ENCODE measurements at places on chromosomes 5 and 9.

DNA sequence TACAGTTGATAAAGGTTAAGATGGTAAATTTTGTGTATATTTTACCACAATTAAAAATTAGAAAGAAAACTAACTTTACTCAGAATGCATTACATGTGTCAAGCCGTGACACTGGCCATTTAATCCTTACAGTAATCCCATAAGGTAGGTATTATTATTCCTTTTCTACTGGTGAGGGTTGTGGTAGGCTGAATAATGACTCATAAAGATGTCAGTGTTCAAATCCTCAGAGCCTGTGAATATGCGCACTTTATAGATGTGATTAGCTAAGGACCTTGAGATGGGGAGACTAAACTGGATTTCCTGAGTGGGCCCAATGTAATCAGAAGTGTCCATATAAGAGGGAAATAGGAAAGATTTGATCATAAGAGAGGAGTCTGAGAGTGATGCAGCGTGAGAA is 288.1 kb downstream of the TMEM167A start:
- no peak for DNase-seq

DNA sequence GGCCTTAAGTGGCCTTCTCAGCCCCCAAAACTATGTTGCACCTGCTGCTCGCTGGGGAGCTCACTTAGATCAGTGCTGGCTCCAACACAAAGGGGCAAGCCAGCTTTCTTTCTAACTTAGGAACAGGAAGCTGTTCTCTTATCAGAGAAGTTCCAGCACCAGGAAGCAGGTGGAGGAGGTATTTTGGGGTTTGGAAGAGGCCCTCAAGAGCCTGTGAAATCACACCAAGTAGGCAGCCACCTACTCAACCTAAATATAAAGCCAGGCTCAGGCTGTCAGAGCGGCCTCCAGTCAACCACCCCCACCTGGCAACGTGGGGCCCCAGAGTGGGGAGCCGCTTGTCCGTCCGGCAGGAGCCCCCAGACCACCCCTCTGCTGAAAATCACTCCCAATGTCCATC is 152.8 kb downstream of the OLFM1 start:
- no peak for DNase-seq

- no peak for DNase-seq
Observed at GRCh38 chr5:72137826-72138409, 30.6 kb downstream of the MAP1B start.

DNA sequence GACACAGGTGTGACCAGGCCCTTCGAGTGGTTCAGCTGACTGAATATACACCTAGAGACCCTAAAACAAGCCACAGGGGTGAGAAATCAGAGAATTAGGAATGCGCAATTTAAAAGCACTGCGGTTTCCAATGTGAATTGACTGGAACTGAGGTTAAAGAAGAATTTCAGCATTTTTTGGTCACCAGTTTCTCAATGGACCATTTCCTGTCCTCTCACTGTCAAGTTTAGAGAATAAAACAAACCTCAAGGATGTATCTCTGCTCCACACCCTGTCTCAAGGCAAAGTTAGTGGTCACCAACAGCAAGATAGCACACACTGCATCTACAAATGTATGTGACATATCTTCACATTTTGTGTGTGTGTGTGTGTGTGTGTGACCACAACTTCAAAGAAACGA is 143.8 kb upstream of the MAP3K1 start:
- no peak for DNase-seq

DNA sequence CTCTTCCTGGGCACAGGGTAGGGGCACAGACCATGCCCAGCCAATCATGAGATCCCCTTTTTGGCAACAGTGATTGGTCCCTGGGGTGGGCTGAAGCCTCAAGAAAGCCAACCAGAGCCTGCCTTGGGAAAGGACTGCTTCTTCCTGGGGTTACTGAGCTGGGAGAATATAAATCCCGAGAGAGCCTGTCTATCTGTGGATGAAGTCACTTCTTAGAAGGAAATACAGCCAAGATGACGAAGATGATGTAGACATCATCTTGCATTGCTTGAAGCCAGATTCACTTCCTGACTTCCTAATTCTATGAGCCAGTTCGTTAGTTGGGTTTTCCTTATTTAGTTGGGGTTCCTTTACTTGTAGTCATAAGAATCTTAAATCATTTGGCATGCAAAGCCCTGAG is 50.1 kb upstream of the PWWP2A start:
- no peak for DNase-seq

GRCh38 chr5:118698774-118699173 is 289.6 kb downstream of the DTWD2 start:
- DNase-seq = no peak

- DNase-seq = no peak
Observed at GRCh38 chr9:133875131-133875530, 117.0 kb downstream of the VAV2 start.

DNA sequence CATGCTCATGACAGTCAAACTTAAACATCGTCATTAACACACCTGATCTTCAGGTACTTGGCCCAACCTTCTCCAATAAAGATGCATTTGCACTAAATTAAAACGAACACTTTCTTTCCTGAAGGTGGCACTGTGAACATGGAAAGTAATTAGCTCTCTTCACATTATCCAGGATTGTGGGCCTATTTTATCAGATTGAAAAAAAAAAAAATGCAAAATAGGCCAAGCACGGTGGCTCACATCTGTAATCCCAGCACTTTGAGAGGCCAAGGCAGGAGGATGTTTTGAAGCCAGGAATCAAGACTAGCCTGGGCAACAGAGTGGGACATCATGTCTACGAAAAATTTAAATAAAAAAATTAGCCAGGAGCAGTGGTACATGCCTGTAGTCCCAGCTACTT is 14.4 kb upstream of the CDC20B start:
- no peak for DNase-seq

DNA sequence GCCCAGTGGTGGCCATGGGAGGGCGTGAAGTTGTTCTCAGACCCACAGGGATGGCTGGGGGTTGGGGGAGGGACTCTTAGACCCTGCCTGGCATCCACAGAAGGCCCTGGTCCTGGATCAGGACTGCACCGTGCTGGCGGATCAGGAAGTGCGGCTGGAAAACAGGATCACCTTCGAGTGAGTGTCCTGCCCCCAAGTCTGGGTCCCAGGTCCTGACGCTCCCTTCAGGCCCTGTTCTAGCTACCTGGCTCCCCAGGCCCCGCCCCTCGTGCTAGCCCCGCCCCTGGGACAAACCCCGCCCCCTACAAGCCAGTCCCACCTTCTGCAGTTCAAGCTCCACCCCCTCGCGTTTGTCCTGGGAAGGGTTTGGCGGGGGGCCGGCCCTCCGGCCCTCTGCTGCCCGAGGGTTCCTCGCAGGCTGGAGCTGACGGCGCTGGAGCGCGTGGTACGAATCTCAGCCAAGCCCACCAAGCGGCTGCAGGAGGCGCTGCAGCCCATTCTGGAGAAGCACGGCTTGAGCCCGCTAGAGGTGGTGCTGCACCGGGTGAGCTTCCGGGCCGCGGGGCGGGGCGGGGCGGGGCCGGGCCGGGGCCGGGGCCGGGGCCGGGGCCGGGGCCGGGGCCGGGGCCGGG is 12.9 kb downstream of the RGS14 start:
- DNase-seq = no peak

DNA sequence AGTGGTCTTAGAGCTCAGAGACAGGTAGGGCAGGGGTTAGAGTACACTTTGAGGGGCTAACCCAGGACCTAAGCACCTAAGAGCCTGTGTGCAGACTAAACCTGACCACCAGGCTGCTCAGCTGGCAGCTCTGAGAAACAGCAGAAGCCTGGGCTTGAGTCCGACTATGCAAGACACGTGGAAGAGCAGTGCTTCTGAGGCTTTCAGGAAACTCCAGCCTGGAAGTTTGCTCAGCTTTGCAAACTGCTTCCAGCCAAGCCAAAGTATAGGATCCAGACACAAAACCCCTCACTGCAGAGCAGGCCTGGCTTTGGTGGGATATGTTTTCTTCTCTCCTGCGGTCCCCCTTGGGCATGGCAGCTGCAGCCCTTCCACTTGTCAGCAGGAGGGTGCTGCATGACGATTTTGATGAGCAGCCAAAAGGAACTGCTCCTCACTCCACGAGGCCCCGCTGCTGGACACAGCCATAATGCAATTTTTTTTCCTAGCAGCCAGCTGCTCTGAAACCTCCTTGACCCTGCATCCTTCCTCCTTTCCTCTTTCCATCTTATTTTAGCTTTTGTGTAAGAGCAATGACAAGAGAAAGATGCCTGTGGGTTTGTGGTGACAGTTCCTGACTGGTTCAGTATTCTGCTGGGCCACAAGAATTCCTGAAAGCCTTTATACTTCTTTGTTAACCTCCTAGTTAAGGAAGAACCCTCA is 123.1 kb downstream of the LIFR start:
- DNase-seq = no peak

DNA sequence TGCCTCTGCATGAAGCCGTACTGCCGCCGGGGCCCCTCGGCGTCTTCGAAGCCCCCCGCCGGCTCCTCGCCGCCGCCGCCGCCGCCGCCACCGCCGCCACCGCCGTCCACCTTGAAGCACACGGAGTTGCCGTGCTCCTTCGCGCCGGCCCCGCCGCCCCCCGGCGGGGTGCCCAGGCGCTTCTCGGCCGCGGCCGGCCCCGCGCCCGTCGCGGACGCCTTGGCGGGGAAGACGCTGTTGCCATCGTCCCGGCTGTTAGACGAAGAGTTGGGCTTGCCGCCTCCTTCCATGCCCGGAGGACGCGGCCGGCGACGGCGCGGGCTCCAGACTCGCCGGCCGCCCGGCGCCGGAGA is 400 bp downstream of the HCN1 start:
- DNase-seq = no peak

DNA sequence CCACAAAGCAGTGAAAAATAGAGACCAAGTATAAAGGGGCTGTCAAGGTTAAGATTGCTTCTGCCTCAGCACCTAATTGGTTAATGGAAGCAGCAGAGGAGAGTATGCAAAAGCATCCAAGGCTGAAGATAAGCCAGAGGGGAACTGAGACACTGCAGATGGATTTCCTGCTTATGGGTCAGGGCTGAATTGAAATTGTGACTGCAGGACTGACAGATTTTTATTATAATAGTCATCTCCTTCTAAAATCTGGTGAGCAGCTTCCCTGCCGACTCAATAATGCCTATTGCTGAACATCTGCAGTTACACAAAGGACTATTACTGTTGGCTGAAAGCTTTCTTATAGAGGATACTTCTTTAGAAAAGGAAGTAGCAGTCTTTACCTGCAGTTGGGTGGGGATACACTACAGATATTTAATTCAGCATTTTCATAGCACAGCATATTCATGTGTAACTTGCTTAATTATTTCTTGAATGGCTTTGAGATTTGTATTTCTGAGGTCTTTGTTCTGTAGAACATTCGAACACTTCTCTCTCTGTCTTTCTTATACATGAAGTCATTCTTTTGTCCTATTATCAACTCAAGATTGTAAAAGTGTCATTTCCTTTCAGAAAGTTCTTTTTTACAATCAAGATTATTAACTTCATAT is 363.0 kb upstream of the RIOK2 start:
- DNase-seq = no peak

- DNase-seq = no peak
Observed at GRCh38 chr9:93236541-93237206, 52.7 kb downstream of the WNK2 start.

GRCh38 chr5:139982157-139982974 is 60.7 kb downstream of the NRG2 start:
- no peak for DNase-seq

DNA sequence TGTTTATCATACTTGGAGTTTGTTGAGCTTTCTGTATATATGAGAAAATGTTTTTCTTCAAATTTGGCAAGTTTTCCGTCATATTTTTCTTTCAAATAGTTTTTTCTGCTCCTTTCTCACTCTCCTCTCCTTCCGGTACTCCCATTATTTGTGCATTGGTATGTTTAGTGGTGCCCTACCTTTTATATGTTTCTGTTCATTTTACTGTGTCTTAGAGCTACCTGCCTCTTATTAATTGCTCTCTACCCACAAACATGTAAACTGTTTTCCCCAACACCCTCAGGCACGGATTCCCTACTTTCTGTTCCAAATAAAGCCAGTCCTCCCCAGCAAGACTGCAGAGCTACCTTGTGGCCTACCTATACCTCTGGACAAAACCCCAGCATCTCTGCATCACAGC is 60.6 kb upstream of the S1PR3 start:
- DNase-seq = no peak

DNA sequence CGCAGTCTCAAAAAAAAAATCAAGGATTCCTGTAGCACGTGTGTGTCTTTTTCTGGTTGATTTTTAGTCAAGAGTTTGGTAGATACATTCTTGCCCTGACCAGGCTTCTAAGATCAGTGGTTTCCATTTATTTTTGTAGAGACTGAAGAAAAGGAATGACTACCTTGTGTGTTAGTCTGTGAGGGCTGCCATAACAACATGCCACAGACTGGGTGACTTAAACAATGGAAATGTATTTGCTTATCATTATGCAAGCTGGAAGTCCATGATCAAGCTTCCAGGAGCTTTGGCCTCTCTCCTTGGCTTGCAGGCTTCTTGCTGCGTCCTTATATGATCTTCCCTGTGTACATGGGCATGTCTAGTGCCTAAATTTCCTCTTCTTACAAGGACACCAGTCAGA is 127.0 kb downstream of the CCDC192 start:
- DNase-seq = no peak

GRCh38 chr5:55063220-55063863 is 39.1 kb upstream of the GZMA start:
- DNase-seq = no peak

GRCh38 chr5:154118385-154118784 is 72.1 kb upstream of the GALNT10 start:
- DNase-seq = no peak

DNA sequence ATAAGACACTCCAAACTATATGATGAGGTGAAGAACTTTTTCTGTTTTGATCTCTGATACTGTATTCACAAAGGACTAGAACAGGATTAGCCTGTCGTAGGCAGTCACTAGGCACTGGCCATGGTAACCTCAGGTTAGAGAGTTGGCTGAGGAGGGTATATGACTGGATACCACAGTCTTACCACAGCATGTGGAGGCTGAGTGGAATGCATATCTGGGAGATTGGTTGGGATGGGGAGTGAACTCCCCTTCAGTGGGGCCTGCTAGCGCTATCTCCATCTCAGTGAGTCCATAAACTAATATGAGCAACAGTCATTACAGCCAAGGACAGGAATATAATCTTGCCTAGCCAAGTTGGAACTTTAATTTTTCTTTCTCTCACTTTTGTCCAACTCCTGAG is 339.1 kb downstream of the SPATA31D1 start:
- DNase-seq = no peak

DNA sequence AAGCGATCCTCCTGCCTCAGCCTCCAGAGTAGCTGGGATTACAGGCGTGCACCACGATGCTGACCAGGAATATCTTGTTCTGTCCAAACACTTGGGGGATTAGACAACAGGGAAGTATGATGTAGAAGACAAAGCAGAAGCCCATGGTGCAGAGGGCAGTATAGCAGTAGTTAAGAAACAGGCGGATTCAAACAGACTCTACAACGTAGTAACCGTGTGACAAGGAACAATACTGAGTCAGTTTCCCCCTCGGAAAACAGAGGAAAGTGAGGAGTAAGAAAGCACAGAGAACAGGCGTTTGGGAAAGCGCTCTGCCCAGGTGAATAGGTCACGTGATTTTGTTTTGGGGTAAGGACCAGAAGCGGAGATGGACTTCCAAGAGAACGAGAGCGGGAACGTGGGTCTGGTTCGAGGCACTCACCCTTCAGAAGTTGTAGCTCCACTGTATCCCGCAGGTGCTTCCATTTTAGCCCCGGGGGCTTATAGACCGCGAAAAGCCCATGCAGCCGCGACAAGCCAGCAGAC is 306 bp downstream of the TRUB2 start:
- no peak for DNase-seq
